ENCODE measurements at places on chromosomes 12 and 14.
A peak's percentile ranks its signal among the peaks of the same experiment; 100 is the strongest.

- DNase-seq, result no peak
Measured at GRCh38 chr14:51614707-51615106, 37.0 kb upstream of the FRMD6 start.

GRCh38 chr12:105970885-105971284 is 167.9 kb downstream of the NUAK1 start:
- no peak for DNase-seq

GRCh38 chr12:25084816-25085215 is 110.1 kb downstream of the DNAI7 start:
- DNase-seq, result no peak

DNA sequence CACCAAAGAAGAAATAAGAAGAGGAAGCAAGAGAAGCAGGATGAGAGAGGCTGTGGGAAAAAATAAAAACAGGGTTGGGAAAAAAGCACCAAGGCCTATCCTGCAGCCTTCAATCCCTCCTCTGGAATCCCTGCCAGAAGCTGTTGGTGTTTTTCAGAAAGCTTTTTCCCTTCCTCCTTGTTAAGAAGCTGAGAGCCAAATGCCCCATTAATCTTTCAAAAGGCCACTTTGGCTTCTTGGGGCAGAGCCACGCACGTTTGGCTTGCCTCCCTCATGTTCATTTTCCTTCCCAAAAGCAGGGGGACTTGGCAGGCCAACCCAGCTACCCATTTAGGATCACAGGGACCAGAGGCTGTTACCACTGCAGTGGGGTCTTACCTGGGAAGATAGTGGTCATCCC is 365.3 kb downstream of the NUAK1 start:
- DNase-seq, result no peak

DNA sequence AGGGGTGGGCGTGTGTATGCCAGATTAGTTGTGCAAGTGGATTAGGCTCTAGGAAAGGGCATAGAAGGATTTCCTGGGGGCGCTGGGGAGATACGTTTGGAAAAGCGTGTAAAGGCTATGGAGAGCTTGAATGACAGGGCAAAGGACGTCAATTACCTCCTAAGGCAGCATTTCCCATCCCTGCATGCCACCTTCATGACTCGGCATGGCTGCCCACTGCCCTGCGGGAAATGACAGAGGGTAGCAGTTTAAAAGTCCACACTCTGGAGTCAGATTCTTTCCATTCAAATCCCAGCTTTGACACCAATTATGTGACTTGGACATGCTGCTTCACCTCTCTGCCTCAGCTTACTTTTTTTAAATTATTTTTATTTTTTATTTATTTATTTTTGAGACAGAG is 14.8 kb upstream of the TMEM229B start:
- DNase-seq, result no peak

DNA sequence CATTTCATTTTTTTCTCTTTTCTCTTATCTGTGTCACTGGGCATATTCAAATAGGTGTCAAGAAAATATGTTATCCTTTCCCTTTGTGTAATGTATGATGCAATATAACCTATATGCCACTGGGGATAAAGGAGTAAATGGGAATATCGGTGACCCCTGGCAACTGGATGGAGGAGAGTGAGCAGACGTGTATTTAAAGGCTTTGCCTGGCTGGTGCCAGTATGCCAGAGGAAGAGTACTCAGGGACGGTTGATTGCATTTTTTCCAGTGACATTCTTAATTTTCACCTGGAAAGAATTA is 12.0 kb upstream of the STXBP6 start:
- DNase-seq, result no peak

DNA sequence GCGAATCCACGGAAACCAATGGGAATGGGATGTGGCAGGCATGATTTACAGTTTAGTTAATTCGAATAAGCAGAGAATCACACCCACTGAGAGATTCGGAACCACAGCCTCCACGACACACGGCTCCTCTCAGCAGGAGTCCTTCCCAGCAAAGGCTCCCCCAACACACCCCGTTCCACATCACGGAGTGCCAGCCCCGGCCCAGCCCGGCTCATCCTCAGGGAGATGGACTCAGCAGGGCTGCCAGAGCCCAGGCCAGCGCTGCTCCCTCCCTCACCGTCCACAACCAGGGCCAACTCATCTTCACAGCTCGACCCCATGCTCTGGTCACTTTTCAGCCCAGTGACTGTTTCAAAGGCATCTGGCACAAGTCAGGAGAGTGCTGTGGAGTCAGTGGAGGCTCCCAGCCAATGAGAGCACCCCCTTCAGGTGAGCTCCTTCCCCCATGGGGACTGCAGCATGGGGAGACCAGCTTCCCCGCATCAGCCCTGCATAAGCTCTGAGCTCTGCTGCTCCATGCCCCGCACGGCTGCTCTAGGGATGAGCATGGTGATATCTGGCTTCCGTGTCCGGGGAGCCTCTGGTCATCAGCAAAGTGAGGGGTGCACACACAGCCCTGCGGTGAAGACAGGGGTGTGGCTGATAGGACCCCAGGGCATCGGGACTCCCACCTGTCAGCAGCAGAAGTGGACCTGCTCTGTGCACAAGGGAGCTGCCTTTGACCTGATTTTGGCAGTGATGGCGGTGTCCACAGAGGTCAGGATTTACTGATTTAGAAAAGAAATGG is 238.8 kb upstream of the SFSWAP start:
- no peak for DNase-seq

- DNase-seq, result no peak
Measured at GRCh38 chr14:52095336-52095735, 26.5 kb upstream of the NID2 start.

DNA sequence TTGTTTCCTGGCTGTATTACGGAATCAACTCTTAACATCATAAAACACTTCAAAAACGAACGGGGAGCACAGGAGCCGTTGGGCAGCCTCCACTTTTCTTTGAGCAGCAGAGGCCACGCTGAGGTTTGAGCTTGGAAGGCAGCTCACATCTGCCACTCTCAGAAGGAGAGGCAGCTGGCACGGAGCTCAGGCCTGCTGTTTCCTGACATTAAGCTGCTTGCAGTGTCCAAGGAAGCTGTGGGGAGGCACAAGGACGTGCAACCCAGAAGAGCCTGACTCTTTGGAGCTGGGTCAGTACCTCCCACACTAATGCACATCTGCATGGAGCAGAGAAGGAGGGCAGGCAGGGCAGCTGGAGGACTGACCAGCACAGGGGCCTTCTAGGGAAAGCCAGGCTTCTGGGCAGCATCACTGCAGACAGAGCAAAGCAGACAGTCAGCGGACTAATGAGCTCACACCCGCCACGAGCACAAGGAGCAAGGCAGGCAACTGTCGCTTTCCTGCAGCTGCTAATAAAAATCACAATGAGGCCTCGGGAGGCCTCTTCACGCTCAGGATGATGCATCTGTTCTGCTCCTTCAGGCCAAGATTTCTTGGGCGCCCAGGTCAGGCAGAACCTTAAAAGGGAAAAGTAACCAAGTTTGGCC is 211.1 kb downstream of the GLT1D1 start:
- no peak for DNase-seq

DNA sequence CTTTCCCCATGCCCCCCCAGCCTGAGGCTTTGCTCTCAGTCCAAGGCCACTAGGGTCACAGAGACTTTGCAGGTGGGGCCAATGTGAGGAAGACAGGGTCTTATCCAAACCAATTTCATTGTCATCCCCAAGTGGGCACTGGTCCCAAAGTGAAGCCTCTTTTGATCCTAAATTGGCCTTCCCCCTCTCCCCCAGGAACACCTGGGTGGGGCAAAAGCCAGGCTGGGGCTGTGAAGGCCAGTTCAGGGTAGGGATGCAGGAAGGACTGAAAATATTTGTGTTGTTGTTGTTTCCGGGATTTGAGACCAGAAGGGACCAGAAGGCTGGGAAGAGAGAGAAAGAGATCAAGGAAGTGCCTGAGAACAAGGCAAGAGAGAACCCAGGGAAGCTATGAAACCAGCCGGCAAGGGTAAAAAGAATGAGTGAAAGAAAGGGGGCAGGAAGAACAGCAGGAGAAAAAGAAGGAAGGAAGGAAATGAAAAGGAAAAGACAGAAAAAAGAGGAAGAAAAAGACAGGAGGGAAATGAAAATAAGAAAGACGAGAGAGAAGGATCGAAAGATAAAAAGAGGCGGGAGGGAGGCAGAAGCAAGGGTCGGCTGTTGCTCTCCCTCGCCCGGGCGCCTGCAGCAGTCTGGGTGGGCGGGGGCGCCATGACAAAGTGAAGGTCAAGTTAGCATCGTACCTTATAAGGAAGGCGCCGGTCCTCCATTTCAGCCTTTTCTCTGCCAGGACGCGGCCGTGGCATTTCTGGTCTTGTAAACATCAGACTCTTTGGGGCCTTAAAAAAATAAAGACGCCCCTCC is 7.4 kb upstream of the HOXC11 start:
- no peak for DNase-seq

DNA sequence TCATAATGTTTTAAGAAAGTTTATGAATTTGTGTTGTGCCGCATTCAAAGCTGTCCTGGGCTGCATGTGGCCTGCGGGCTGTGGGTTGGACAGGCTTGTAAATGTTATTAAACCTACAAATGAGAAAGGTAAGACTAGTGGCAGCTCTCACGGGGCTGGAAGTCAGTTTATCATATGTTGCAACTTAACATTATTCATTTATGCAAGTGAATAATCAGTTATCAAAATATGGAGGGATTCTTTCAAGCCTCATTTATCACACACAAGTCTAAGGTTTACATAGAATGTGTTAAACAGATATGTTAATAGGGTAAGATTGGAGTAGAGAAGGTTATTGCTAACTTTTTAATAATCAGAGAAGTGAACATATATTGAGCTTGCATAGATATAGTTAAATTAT is 442.5 kb upstream of the RGS6 start:
- DNase-seq, result no peak

- no peak for DNase-seq
Measured at GRCh38 chr14:73492043-73492552, 1.4 kb downstream of the RIOX1 start.

GRCh38 chr14:89956661-89957009 is 908 bp downstream of the TDP1 start:
- no peak for DNase-seq

- DNase-seq, result peak; percentile 27
Measured at GRCh38 chr14:100532154-100532861, 54.9 kb downstream of the BEGAIN start.

DNA sequence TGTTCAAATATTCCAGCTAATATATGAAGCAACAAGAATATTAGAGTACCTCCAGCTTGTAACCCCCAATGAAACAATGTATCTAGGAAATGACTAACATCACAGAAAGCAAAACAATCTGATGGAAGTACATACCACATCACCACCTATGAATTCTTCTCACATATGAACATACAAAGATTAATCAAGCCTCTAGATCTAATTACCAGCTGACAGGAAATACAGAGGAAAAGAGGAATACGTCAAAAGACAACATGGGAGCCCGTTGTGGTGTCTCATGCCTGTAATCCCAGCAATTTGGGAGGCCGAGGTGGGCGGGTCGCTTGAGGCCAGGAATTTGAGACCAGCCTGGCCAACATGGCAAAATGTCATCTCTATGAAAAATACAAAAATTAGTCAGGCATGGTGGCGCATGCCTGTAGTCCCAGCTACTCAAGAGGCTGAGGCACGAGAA is 7.5 kb downstream of the NEDD8 start:
- DNase-seq, result no peak

DNA sequence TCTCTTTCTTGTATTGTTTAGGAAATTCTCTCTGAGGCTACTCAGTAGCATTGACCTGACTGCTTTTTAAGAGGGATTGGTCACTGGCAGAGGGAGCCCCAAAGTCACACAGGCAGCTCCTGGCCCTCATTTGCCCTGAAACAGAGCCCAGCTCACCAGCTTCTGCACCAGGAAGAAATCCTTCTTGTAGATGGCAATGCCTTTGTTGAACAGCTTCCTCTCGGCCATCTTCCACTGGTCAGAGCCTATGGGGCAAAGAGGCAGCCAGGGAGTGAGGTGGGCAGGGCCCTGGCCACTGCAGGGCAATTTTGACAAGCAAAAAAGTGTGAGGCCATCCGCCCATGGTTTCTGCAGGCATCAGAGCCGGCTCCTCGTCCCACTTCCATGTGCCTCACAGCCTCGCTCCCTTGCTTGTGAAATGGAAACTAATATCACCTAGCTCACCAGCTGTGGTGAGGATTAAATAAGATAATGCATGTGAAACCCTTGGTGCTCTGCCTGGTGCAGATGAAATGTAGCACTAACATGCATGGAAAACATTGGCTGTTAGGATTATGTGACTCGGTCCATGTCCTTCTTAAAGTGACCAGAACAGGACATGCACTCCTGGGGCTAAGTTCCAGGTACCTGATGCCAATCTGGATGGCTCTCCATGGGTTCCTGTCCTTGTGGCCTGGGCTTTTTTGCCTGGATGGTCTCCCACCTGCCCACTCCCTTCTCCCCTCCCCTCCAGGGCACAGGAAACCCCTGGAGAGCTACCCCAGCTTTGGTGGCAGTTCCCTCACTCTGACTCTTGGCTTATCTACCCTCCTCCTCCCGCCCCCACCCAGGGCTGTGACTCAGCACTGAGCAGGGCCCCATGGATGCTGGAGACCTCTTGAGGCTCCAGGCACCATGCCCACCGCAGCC is 11.2 kb upstream of the PNMA1 start:
- no peak for DNase-seq

- DNase-seq, result no peak
Measured at GRCh38 chr14:77203611-77204458, 22.2 kb downstream of the TMEM63C start.

GRCh38 chr14:49972823-49973222 is 79.9 kb downstream of the ARF6 start:
- no peak for DNase-seq

- no peak for DNase-seq
Measured at GRCh38 chr12:105725054-105725453, 394.6 kb downstream of the C12orf75 start.

- no peak for DNase-seq
Measured at GRCh38 chr12:32100361-32100760, 6.3 kb upstream of the BICD1 start.

GRCh38 chr12:103571286-103571685 is 15.8 kb upstream of the STAB2 start:
- no peak for DNase-seq

DNA sequence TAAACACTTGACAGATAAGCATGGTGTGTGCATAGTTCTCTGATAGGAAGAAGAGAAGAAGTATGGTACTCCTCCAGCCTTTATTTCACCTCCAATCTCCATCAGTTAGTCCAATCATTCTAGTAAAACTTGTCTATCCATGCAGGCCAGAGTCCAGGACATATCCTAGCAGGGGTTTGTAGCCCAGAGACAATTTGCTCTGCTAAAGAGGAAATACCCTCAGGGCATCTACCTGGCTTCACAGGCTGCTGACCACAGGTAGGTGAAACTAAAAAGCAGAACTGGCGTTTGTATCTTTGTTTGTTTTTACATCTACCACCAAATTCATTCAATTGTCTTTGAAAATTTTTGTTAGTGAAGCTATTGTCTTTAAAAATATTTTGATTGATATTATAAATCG is 717.6 kb downstream of the FSCB start:
- DNase-seq, result no peak

GRCh38 chr12:131261906-131262305 is 308.2 kb downstream of the ADGRD1 start:
- DNase-seq, result no peak

GRCh38 chr14:32129124-32129523 is 52.0 kb downstream of the ARHGAP5 start:
- no peak for DNase-seq
